Mucosa of gallbladder (tissue), 1 donor: ENCODE measurements at places on chromosomes 6 and 20.

- no peak for DNase-seq
Observed at GRCh38 chr6:118677193-118677592, 25.8 kb upstream of the CEP85L start.

- no peak for DNase-seq
Observed at GRCh38 chr20:51688600-51689244, 79.5 kb downstream of the ATP9A start.

- DNase-seq = no peak
Observed at GRCh38 chr6:125831659-125832058, 40.9 kb downstream of the NCOA7 start.

GRCh38 chr6:111070105-111071005 lies 16.9 kb upstream of the SLC16A10 start:
- DNase-seq = no peak

DNA sequence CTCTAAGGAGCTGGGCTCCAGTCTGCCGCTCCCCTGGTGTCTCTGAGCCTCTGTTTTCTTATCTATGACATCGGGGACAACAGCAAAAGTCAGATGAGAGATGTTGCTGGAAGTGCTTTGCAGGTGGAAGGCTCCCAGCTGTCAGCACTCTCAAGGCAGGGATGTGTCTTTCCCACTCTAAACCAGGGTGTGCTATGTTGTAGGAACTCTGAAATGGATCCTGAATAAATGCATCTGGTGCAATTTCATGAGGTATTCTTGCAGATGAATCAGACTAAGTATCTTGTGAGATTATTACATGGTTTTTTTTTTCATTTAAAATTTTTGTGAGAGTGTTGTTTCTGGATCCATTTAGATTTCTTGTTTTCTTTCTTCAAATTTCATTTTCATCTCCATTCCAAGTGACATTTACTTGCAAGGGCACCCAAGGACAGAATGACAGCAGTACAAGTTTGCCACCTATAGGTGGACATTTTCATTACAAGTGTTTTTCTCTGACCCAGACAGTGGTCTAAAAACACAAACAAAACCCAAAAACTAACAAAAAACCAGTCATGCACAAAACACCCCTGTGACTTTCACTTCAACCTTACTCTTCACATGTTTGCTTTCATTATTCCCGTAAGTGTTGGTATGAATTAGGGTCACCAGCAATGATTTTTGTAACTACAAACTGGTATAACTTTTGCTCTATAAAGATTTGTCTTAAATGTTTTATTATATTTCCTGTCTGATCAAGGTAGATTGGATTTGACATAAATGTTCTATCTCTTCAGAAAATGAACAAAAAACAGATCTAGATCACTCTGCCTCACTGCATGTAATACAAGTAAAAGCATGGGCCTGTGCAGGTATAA lies 14.7 kb upstream of the SIM1 start:
- no peak for DNase-seq
